ENCODE measurements at places on chromosomes 13 and 19.

DNA sequence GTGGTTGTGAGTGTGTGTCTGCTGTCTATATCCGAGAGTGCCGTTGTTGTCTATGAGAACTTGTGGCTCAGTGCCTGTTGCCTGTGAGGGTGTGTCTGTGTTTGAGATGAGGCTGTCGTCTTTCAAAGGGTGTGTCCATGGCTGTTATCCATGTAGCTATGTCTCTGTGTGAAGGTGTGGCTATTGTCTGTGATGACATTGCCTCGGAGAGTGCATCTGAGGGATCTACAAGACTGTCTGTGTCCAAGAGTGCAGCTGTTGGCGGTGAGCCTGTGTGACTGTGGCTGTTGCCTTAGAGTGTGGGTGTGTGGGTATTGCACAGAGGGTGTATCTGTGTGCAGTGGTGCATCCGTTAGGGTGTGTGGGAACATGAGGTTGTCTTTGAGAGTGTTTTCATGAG lies 4.9 kb downstream of the NUMBL start:
- no peak for DNase-seq

GRCh38 chr19:46030812-46031550 lies 8.1 kb upstream of the PGLYRP1 start:
- DNase-seq: no peak

GRCh38 chr13:114341003-114341777 lies 26.9 kb downstream of the CHAMP1 start:
- no peak for DNase-seq

DNA sequence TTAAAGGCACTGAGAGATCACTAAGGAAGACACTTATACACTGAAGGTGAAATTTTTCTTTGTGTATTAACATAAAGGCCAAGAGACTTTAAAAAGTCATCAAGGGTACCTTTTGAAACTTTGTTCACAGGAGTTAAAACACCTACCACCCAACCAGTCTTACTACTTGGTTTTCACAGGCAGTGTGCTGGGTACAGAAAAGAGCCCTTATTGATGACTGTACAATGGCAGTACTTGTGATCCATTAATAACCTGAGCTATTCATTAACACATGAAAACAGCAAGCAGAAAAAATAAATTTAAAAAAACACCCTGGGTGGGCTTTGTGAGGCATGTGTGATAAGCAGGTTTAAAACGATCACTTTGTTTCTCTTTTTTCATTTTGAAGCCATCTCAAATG lies 148.9 kb downstream of the TBC1D4 start:
- no peak for DNase-seq

DNA sequence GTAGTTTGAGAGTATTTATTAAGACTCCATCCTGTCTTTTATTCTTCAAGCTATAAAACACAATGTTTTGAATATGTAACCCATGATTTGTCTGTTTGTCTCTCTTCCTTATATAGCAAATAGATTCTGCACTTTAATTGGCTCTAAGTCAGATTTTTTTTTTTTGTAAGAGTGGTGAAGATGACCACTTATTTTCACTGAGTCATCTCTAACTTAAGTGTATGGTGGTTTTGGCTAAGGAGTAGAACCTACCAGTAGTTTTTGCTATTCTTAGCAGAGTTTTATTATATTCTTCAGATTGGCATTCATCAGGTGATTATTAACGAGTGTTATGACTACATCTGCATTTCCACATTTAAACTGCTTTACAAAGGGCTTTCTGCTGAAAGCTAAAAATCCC lies 194.7 kb downstream of the LMO7 start:
- no peak for DNase-seq

DNA sequence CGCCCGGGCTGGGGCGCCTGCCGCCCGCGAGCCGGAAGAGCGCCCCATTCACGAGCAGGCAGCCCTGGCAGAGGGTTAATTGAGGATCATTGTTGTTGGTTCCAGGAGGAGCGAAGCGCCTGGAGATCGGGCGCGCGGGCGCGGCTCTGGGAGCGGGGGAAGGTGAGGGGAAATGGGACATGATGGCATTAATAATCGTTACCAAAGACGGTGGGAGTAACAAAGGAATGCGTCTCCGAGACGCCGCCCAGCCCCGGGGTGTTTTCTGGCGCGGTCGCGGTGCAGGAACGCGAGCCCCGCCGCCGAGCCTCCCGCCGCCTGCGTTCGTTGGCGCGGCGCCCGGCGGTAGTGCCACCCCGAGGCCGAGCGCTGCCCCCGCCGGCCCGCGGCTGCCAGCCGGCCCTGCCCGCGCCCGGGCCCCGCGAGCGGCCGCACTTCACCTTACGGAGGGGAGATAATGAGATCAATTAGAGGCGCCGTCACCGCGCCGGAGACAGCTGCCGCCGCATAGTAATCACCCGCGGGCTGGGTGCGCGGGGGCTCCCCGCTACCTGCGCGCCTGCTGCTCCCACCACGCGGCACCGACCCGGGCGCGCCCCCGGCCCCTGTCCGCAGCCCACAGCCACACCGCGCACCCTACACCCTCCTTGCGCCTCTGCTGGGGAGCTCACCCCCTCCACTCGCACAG lies 2.8 kb downstream of the ZNF536 start:
- no peak for DNase-seq

Measured in GM19239 (cell line).